HCT116 (cell line): ENCODE measurements at places on chromosomes 16 and 17. TPM values are rescaled to one million over a fixed set of nuclear protein-coding genes. Genes with fewer than 3 reads are reported as not detected.

TERB1 gene
- not detected for total RNA-seq

- DNase-seq: no peak
- H3K27me3 ChIP-seq: no peaks in the 10 kb centered on the region
- H3K36me3 ChIP-seq: peaks cover 4% of the 10 kb centered on the region; the same call in 1 of the 2 replicates
- H3K27ac ChIP-seq: peak overlapping the region; percentile 99
- peaks cover 44% of the 10 kb centered on the region for H3K4me1 ChIP-seq
These were observed 618 bp downstream of the TRIM47 start for GRCh38 chr17:75877752-75878173.

DNA sequence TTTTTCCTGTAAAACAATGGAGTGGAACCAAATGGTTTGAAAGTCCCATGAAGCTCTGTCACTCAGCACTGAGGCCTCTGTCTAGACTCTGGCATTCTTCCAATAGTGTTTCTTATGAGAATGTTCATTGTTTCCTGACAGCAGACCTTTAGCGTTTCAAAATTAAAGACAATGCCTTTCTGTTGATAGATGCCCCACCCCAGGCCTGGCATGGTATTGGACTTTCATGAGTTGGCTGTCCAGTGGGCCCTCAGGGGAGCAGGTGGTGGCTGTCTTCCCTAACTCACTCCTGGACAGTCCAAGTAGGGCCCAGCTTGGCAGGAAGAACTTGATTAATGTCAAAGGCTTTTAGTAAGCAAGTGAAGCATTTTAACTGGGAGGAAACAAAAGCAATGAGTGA lies 186.5 kb upstream of the CCL2 start:
- H3K4me3 ChIP-seq: no peak overlapping the region
- H3K27ac ChIP-seq: no peak overlapping the region
- H3K27me3 ChIP-seq: no peaks in the 10 kb centered on the region

PRCD gene
- total RNA-seq: not detected

GRCh38 chr17:66348584-66349165 lies 46.3 kb downstream of the PRKCA start:
- peak; percentile 22 for DNase-seq
- no peak overlapping the region for H3K4me3 ChIP-seq
- H3K27ac ChIP-seq: no peak overlapping the region
- peaks cover 26% of the 10 kb centered on the region for H3K4me1 ChIP-seq
- H3K36me3 ChIP-seq: no peaks in the 10 kb centered on the region

GRCh38 chr16:12489357-12489990 lies 314.2 kb downstream of the CPPED1 start:
- DNase-seq: no peak
- no peak overlapping the region for H3K27ac ChIP-seq
- no peaks in the 10 kb centered on the region for H3K4me1 ChIP-seq
- H3K27me3 ChIP-seq: 0 out of 2 replicates have a peak, but pooled peaks cover 3% of the 10 kb centered on the region
- H3K4me3 ChIP-seq: no peak overlapping the region
- H3K36me3 ChIP-seq: no peaks in the 10 kb centered on the region

ASGR1 gene
- total RNA-seq: 1.2 TPM

DNA sequence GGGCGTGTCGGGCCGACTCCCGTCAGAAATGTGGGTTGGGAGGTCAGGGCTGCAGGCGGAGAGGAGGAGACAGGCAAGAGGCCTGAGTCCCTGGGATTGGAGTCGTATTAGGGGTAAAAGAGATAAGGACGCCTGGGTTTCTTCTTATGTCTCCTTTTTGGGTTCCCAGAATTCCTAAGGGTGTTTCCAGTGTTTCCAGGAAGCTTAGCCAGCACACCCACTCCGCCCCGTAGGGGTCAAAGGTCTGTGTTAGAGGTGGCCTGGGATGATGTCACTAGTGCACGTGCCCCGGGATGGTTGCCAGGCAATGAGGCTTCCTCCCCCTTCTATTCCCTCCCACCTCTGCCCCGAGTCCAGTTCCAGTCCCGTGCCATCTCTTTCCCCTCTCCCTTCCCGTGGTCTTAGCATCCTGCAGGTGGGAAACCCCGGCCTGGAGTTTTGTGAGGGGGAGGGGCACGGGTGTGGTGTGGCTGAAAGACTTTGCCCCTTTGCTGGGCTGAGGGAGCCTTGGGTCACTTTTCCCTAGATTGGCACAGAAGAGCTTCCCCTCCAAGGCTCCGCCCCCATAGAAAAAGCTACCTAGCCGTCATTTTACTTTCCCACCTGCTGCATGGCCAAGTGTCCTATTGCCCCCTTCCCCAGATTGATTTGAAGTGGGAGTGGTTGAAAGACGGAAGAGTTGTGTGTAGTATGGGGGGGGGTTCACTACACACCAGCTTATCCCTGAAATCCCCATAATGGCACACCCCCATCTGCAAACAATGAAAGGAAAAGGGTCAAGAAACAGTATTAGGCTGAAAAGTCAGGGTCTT lies 2.8 kb downstream of the KDM6B start:
- no peaks in the 10 kb centered on the region for H3K36me3 ChIP-seq
- H3K4me3 ChIP-seq: peak overlapping the region; percentile 82
- H3K27me3 ChIP-seq: no peaks in the 10 kb centered on the region
- peak overlapping the region; percentile 98 for H3K27ac ChIP-seq
- H3K4me1 ChIP-seq: peaks cover 41% of the 10 kb centered on the region
- DNase-seq: peak; percentile 96

DNA sequence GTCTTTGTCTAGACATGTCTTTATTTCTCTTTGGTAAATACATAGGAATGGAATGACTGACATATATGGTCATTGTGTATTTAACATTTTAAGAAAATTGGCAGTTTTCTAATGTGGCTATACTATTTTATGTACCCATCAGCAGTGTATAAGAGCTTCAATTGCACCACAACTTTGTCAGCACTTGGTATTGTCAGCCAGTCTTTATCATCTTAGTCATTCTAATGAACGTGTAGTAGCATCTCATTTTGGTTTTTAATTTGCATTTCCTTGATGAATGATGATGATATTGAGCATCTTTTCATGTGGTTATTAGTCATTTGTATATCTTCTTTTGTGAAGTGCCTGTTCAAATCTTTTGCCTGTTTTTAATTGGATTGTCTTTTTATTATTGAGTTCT lies 239.3 kb downstream of the CEP112 start:
- H3K27ac ChIP-seq: no peak overlapping the region
- H3K27me3 ChIP-seq: no peaks in the 10 kb centered on the region
- H3K4me3 ChIP-seq: no peak overlapping the region
- H3K36me3 ChIP-seq: no peaks in the 10 kb centered on the region
- DNase-seq: no peak
- no peaks in the 10 kb centered on the region for H3K4me1 ChIP-seq

TBC1D28 gene
- total RNA-seq: not detected

- H3K4me3 ChIP-seq: no peak overlapping the region
- H3K36me3 ChIP-seq: peaks cover 31% of the 10 kb centered on the region
- H3K4me1 ChIP-seq: peaks cover 16% of the 10 kb centered on the region
- no peak for DNase-seq
- no peaks in the 10 kb centered on the region for H3K27me3 ChIP-seq
These were observed 2.8 kb downstream of the SF3B3 start for GRCh38 chr16:70526403-70526802.

NEUROD2 gene
- not detected for total RNA-seq

DNA sequence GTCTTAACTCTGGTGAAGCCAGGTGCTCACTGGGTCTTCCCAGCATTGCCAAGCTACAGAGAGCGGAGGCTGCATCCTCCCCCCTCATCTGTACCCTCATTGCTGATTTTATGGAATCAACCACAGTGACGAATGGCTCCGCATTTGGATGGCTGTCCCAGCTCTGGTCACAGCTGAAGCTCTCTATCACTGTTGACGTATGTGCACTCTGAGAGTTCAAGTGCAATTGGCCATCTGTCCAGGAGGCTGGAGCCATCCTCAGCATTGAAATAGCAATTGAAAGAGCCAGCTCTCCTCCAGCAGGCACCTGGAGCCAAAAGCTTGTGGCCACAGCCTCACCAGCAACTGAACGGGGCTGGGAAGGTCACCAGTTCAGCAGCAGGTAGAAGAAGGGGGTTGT lies 494.1 kb downstream of the TMEM114 start:
- H3K4me1 ChIP-seq: no peaks in the 10 kb centered on the region
- no peak overlapping the region for H3K27ac ChIP-seq
- no peaks in the 10 kb centered on the region for H3K27me3 ChIP-seq
- no peak overlapping the region for H3K4me3 ChIP-seq
- no peak for DNase-seq

DNA sequence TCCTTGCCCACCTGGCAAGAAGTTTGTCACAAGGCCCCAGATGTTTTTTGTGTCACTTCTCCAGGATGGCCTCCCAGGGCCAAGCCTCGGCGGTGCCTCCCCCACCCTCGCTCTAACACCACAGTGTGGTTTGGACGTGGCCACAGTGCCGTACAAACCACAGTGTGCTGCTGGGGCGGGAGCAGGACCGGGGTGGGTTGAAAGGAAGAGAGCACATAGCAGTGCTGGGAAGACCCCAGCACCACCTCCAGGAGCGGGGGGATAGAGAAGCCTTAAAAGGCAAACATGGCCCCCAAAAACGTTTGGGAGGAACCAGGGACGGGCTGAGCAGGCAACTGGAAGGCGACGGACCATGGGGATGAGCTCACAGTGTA lies 5.0 kb upstream of the BCL6B start:
- H3K4me1 ChIP-seq: peaks cover 42% of the 10 kb centered on the region
- no peaks in the 10 kb centered on the region for H3K36me3 ChIP-seq
- no peak for DNase-seq
- no peak overlapping the region for H3K27ac ChIP-seq

GRCh38 chr16:75626806-75627205 lies 3.7 kb upstream of the ADAT1 start:
- no peaks in the 10 kb centered on the region for H3K27me3 ChIP-seq
- DNase-seq: no peak
- peaks cover 4% of the 10 kb centered on the region; the same call in 1 of the 2 replicates for H3K4me1 ChIP-seq

DNA sequence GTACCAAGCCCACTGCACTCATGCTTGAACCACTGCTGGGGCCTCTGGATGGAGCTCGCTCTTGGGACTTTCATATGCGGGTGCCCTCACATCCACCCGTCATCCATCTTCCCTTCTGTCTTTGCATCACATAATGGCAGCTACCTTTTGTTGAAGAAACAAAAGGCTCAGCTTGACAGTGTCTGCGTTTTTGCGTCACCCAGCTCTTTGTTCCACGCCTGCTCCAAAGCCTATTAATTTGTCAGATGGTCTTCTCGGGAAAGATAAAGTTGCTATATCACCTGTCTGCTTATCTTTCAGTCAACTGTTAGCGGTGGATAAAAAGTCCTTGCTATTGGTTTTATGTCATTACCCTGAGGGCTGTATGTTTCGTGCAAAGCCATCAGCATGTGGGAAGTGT lies 18.1 kb upstream of the BCO1 start:
- DNase-seq: no peak
- H3K4me1 ChIP-seq: peaks cover 7% of the 10 kb centered on the region
- H3K27me3 ChIP-seq: no peaks in the 10 kb centered on the region
- H3K27ac ChIP-seq: no peak overlapping the region
- H3K4me3 ChIP-seq: no peak overlapping the region

KRTAP4-7 gene
- total RNA-seq: not detected

KRTAP4-4 gene
- not detected for total RNA-seq

DNA sequence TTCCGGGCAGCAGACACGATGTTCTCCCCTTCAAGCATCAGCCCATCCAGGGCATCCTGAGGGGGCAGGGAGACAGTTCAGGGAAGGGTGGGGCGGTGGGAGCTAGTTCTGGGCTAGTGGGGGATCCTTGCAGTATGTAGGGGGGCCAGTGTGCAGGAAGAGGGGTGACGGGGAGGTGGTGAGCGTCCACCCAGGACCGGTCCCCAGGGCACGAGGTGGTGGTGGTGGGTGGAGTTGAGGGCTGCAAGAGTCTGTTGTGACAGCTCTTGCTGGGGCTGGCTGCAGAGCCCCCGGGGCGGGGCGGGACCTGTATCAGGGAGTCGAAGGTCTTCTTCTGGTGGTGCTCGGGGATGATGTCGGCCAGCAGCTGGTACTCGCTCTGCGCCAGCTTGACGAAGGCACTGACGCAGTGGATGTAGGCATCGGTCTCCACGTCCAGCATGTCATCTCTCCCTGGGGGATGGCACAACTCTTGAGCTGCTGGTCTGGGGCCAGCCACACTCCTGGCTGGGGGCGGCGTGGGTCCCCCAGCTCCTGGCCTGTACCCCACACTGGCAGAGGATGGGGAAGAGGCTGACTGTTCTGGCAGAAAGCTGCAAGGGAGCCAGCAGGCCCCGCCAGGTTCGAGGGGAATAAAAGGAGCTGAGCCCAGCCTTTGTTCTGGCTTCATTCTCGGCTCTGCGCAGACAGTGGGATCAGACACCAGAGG lies 10.0 kb downstream of the ZACN start:
- no peak overlapping the region for H3K27ac ChIP-seq
- no peaks in the 10 kb centered on the region for H3K27me3 ChIP-seq
- no peak for DNase-seq
- peaks cover 49% of the 10 kb centered on the region; the same call in 1 of the 2 replicates for H3K36me3 ChIP-seq

CCL23 gene
- total RNA-seq: not detected

- H3K36me3 ChIP-seq: peaks cover 9% of the 10 kb centered on the region
- DNase-seq: no peak
- peaks cover 18% of the 10 kb centered on the region for H3K4me1 ChIP-seq
- no peaks in the 10 kb centered on the region for H3K27me3 ChIP-seq
- peak overlapping the region; percentile 100 for H3K27ac ChIP-seq
These were observed 2.2 kb downstream of the ZNF668 start for GRCh38 chr16:31071861-31072260.

SPN gene
- total RNA-seq: 0.47 TPM

EFCAB5 gene
- total RNA-seq: 0.17 TPM

ICAM2 gene
- 0.61 TPM for total RNA-seq

DNA sequence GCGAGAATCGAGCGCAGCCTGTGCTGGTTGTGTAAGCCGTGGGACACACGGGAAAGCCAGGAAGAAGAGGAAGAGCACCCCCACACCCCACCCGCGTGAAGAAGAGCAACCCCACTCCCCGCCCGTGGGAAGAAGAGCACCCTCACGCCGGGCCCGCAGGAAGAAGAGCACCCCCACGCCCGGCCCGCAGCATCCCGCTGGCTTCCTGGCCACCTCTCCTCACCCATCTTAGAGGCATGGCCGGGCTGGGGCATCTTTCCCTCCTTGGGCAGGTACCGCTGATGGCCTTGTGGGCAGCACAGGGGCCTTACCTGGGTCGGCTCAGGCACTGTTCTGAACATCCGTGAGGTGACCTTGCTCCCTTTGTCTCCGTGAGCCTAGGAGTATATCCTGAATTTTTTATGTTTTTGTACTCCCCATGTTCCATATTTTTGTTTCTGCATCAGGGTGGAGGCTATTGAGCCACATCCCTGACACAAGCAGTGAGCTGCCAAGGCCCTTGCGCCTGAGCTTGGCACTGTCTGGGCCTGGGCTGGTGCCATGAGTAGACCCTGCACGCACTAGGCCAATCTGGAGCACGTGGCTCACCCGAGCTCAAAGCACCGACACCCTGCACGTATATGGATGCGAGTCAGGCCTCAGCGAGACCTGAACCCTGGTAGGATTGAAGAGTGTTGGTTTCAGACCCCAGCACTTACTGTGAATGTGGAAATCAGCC lies 71.4 kb upstream of the KCTD5 start:
- DNase-seq: no peak
- peaks cover 12% of the 10 kb centered on the region; the same call in 1 of the 2 replicates for H3K36me3 ChIP-seq
- no peak overlapping the region for H3K4me3 ChIP-seq
- no peak overlapping the region for H3K27ac ChIP-seq
- no peaks in the 10 kb centered on the region for H3K4me1 ChIP-seq

CIBAR2 gene
- total RNA-seq: 0.27 TPM

GRCh38 chr16:84839956-84840355 lies 20.2 kb downstream of the CRISPLD2 start:
- H3K27ac ChIP-seq: peak overlapping the region; percentile 17; the same call in 1 of the 2 replicates
- H3K36me3 ChIP-seq: no peaks in the 10 kb centered on the region
- DNase-seq: peak; percentile 37
- peaks cover 56% of the 10 kb centered on the region for H3K4me1 ChIP-seq
- H3K27me3 ChIP-seq: no peaks in the 10 kb centered on the region
- no peak overlapping the region for H3K4me3 ChIP-seq

PIEZO1 gene
- 224 TPM for total RNA-seq

GRCh38 chr16:54326266-54326662 lies 39.7 kb upstream of the IRX3 start:
- DNase-seq: no peak
- H3K27me3 ChIP-seq: peaks cover 7% of the 10 kb centered on the region; the same call in 1 of the 2 replicates
- H3K27ac ChIP-seq: no peak overlapping the region
- no peaks in the 10 kb centered on the region for H3K36me3 ChIP-seq
